Head of caudate nucleus (tissue), 42 donors: ENCODE measurements at places on chromosomes 5 and 9.
A peak's percentile ranks its signal among the peaks of the same experiment; 100 is the strongest.

DNA sequence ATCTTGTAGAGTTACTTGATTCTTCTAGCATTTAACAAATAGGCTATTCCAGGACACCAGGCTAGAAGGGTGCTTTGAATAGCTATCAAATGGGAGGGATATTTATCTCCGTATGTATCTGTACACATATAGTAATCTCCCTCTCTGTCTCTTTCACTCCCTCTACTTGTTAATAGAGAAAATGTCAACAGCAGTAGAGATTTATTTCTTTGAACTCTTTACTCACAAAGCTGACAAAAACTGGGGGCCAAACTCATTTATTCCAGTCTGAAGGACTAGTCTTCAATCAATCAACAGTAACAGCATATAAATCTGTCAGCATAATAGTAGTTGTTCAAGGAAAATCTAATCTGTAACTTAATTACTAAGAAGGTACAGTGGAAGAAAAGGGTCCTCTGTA lies 78.2 kb upstream of the FER start:
- DNase-seq = no peak

DNA sequence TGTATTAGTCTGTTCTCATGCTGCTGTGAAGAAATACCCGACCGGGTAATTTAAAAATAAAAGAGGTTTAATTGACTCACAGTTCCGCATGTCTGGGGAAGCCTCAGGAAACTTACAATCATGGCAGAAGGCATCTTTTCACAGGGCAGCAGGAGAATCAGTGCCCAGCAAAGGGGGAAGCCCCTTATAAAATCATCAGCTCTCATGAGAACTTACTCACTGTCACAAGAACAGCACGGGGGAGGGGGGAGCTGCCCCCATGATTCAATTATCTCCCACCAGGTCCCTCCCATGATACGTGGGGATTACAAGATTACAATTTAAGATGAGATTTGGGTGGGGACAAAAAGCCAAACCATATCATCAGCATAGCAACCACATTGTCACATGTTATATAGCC lies 102.5 kb downstream of the GPBP1 start:
- no peak for DNase-seq

- DNase-seq = no peak
Observed at GRCh38 chr5:64806537-64806936, 37.8 kb downstream of the CWC27 start.

DNA sequence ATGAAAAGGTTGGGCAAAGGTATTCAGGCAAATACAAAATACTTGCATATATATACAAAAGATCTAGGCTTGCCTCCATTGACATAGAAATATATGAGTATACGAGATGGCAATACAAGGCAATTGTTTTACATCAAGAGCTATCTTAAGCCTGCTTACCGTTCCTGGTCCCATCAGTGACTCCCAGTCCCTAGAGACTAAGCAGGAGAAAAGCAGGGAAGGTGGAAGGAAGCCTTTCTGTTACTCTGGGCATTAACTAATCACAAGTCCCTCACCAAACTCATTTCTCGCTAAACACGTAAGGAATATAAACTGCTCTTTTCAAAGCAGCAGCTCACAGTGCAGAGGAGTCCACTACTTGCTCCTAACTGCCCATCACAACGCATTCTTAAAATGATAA lies 125.2 kb downstream of the ZNF608 start:
- DNase-seq = no peak

GRCh38 chr5:116534964-116535651 lies 39.5 kb downstream of the SEMA6A start:
- DNase-seq = no peak

DNA sequence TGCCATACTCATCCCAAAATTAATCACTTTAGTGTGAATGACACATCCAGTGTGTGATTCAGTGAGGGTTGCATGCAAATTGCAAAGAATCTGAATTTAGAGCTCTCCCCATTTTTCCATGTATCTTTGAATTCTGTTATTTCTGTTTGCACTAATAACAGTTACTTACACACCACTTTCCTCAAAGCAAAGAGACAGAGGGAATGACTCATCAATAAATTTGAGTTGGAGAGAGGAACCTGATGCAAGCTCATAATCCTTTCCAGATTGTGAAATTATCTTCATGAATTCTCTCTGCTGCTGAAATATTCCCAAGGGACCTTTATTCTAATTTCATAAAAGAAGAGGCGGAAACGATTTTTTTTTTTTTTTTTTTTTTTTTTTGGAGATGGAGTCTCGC lies 204.8 kb downstream of the CDH9 start:
- no peak for DNase-seq

DNA sequence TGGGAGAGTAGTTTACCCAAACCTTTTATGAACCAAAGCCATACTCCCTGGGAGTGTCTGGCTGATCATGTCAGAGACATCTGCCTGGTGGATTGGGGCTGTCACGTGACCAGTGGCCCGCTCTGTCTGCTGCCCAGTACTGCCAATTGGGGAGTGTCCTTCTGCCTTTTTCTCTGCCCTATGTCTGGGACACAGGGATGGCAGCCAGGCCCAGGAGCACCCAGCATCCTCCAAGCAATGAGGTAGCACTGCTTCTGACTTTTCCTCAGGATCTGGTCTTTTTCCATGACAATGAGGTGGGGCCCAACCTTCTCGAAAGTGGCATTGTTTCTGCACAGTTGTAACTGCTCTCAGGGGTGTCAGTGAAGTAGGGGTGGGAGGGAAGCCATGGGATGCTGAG lies 21.8 kb downstream of the DAPK1 start:
- no peak for DNase-seq

DNA sequence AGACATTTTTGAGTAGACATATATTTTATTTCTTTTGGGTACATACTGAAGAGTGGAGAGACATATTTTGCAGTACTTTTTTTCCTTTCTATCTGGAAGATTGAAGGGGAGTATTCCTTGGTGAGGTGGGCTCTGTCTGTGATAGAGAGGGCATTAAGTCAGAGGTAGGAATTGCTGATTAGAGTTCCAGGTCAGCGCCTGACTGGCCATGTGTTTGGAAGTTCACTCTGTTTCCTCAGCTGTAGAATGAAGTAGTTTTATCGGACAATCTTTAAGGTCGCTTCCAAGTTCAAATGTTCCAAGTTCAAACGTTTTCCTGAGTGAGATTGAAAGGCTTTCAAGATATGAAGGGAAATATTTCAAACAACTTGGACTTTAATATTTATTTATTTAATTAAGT lies 45.5 kb downstream of the RASGRF2 start:
- DNase-seq = no peak

GRCh38 chr5:116825486-116825885 lies 250.9 kb upstream of the SEMA6A start:
- no peak for DNase-seq

- DNase-seq = no peak
Observed at GRCh38 chr5:111810112-111810511, 53.1 kb upstream of the NREP start.

- peak; percentile 60 for DNase-seq
Observed at GRCh38 chr9:126663661-126664072, 49.9 kb downstream of the LMX1B start.

GRCh38 chr5:171574376-171574775 lies 154.9 kb downstream of the FGF18 start:
- no peak for DNase-seq
